ENCODE measurements at places on chromosomes 13 and 19.

GRCh38 chr13:43986421-43986981 lies 106.8 kb downstream of the LACC1 start:
- DNase-seq, result no peak

GRCh38 chr19:8001995-8002849 lies 3.2 kb downstream of the ELAVL1 start:
- DNase-seq, result no peak

GRCh38 chr13:76048675-76049375 lies 412.7 kb downstream of the LMO7 start:
- no peak for DNase-seq

DNA sequence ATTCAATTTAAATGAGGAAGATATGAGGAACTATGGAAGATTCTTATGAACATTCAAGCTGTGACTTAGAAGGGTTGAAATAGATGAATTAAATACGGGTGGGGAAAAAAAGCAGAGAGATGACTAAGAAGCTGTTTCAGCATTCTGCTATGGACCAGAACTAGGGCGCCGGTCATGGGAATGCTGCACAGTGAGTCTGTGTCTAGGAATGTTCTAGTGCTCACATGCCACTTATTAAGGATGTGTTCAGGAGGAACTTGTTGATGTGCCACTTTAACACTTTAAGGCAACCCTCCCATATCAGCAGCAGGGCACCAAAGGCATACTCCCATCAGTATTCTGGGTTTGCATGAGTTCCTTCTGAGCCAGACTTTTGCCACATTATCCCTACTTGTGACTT lies 152.1 kb downstream of the POSTN start:
- peak; percentile 64 for DNase-seq

GRCh38 chr19:28543244-28543776 lies 669.6 kb downstream of the UQCRFS1 start:
- no peak for DNase-seq

- DNase-seq, result no peak
These were observed 238.8 kb upstream of the PCDH20 start for GRCh38 chr13:61654481-61654880.

- DNase-seq, result no peak
These were observed 5.1 kb downstream of the TMEM272 start for GRCh38 chr13:51839711-51840540.

GRCh38 chr19:4662020-4662695 lies 8.0 kb downstream of the MYDGF start:
- DNase-seq, result no peak

DNA sequence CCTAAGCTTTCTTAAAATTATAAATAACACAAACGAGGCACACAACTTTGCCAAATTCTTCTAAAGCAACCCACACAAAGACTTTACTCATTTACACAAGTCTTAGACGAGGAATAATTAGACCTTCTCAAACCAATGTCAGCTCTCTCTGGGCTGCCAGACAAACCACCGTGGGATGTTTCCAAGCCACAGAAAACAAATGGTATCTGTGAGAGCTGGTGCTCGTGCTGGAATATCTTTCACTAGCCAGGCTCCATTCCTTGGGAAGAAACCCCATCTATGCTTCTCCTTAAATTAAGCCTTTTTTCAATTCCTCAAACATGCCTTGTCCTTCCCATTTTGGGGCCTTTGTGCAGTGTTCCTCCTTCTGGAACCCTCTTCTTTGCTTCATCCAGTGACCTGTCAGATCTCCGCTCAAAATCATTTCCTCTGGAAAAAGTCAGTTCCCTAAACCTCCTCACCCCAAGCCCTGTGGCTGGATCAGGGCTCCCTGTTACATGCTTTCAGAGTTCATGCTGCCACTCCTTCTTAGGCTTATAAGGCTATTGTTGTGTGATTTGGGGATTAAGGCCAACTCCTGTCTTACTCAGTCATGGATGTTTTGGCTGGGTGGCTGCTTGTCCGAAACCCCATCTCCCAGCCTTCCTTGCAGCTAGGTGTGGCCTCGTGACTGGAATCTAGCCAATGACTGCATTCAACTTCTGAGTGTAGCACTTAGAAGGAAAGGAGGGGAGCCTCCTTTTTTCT lies 64.2 kb upstream of the GTF2F2 start:
- no peak for DNase-seq

GRCh38 chr19:17294051-17294891 lies 9.0 kb downstream of the ABHD8 start:
- no peak for DNase-seq

All from epithelial cell of proximal tubule (primary cell).